HCT116 (cell line): ENCODE measurements at places on chromosomes 12 and 14. TPM values are rescaled to one million over a fixed set of nuclear protein-coding genes. Genes with fewer than 3 reads are reported as not detected.
A peak's percentile ranks its signal among the peaks of the same experiment; 100 is the strongest.

TAS2R7 gene
- not detected for total RNA-seq

FOXM1 gene
- total RNA-seq: 85.1 TPM

GRCh38 chr14:89067293-89067972 is 243.0 kb downstream of the TTC8 start:
- H3K27me3 ChIP-seq: no peaks in the 10 kb centered on the region
- H3K4me3 ChIP-seq: no peak overlapping the region
- DNase-seq: no peak

DNA sequence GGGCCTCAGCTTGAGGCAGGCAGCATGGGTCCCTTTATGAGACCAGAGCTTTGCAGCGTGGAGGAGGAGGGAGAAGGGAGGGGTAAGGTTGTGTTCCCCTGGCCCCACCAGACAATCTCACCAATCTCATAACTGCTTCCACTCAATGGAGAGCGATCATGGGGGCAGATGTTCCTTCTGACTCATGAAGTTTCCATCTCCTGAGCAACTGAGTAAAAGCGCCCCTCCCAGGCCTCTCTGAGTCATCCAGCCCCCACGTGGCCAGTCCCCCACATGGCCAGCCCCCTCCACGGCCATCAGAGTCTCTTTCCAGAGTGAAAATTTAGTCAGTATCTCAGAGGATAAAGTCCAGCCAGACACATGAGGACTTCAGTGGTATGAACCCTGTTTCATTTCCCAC is 39.2 kb upstream of the PLXNC1 start:
- no peak overlapping the region for H3K4me3 ChIP-seq
- no peak overlapping the region for H3K27ac ChIP-seq
- no peaks in the 10 kb centered on the region for H3K36me3 ChIP-seq
- H3K4me1 ChIP-seq: no peaks in the 10 kb centered on the region
- H3K27me3 ChIP-seq: no peaks in the 10 kb centered on the region

- no peak for DNase-seq
- no peaks in the 10 kb centered on the region for H3K4me1 ChIP-seq
- H3K4me3 ChIP-seq: no peak overlapping the region
- no peaks in the 10 kb centered on the region for H3K27me3 ChIP-seq
Measured at GRCh38 chr12:40162033-40162432, 56.2 kb upstream of the SLC2A13 start.

SLCO1B1 gene
- 0.32 TPM for total RNA-seq

LRRK2 gene
- 0.20 TPM for total RNA-seq

GRCh38 chr12:54704202-54704601 is 56.0 kb upstream of the DCD start:
- H3K4me3 ChIP-seq: no peak overlapping the region
- no peaks in the 10 kb centered on the region for H3K36me3 ChIP-seq
- H3K27ac ChIP-seq: no peak overlapping the region
- no peak for DNase-seq

DNA sequence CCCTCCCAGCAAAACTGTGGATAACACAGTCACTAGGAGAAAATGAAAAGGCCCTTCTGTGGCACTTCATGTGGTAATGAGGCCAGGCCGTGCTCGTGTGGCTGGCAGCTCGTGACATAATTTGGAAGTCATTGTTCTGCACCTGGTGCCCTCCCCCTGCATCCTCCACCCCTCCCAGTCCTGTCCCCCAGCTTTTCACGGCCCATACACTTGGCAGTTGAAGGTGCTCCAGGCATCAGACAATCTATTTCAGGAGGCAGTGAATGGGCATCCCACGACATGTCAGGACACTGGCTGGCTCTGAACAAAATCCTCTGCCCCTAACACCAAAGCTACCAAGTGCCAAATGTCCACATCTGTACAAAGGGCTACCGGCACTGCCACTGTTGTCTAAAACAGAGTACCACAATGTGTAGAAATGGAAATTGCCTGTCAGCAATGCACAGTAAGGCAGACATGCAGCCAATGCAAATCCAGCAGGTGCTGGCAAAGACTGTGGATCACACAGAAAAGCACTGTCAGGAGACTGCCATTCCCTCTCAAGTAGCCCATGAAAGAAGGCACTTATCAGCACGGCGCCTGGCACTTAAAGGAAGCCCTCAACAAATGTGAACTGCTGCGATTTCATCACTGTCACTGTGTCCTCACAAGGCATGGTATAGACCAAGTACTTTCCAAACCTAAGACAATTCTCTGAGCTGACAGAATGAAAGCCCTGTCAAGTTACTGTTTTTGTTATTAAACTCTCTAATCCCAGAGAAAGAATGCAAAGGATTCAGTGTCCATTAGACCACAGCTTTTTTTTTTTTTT is 39.1 kb downstream of the CORO1C start:
- H3K4me1 ChIP-seq: peaks cover 42% of the 10 kb centered on the region
- peak overlapping the region; percentile 18; the same call in 1 of the 2 replicates for H3K4me3 ChIP-seq
- no peak overlapping the region for H3K27ac ChIP-seq
- H3K27me3 ChIP-seq: no peaks in the 10 kb centered on the region
- DNase-seq: no peak

DNA sequence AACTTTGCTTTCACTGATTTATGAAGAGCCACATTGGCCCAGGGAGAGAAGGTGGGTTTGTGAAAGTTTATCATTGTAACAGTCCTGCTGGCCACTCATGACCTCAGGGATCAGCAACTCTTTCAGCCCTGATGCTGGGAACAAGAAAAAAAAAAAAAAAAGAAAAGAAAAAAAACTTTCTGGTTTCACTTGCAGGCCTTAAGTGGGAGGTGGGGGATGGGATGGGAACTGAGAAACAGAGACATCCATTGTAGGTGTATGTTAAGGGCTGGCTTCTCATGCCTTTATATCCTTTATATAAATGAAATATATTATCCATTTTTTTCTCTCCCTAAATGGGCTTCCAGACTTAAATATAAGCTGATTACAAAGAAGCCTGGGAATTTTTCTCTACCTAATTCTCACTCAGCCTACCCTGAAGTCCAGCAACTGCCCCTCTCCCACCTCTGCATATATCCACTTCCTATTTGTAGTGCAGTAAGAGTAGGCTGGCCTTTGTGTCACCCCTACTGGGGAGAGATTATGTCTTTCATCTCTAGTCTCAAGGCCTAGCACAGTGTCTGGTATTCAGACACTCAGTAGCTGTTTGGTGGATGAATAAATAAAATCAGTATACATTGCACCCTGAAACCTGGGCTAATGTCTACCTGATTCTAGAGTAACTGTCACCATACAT is 187.1 kb downstream of the KICS2 start:
- H3K36me3 ChIP-seq: no peaks in the 10 kb centered on the region
- no peaks in the 10 kb centered on the region for H3K27me3 ChIP-seq
- no peak overlapping the region for H3K27ac ChIP-seq
- no peaks in the 10 kb centered on the region for H3K4me1 ChIP-seq
- no peak overlapping the region for H3K4me3 ChIP-seq

OR9K2 gene
- not detected for total RNA-seq

DNA sequence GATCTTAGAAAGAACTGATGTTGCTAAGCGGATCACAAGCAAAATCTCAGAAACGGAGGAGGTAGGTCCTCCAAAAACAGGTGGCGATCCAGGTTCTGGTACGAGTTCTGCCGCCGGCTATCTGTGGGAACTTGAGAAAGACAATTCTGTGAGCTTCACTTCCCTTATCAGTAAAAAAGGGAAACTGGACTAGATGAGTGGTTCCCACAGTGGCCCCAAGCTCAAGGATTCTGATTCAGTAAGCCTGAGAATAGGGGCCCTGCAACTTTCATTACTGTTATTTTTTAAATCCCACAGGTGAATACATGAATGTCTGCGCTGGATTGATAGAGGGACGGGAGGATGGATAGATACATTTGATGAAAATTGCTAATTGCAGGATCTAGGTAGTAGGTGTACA is 160.2 kb downstream of the PPM1H start:
- no peaks in the 10 kb centered on the region for H3K27me3 ChIP-seq
- no peaks in the 10 kb centered on the region for H3K36me3 ChIP-seq
- H3K4me3 ChIP-seq: no peak overlapping the region

DNA sequence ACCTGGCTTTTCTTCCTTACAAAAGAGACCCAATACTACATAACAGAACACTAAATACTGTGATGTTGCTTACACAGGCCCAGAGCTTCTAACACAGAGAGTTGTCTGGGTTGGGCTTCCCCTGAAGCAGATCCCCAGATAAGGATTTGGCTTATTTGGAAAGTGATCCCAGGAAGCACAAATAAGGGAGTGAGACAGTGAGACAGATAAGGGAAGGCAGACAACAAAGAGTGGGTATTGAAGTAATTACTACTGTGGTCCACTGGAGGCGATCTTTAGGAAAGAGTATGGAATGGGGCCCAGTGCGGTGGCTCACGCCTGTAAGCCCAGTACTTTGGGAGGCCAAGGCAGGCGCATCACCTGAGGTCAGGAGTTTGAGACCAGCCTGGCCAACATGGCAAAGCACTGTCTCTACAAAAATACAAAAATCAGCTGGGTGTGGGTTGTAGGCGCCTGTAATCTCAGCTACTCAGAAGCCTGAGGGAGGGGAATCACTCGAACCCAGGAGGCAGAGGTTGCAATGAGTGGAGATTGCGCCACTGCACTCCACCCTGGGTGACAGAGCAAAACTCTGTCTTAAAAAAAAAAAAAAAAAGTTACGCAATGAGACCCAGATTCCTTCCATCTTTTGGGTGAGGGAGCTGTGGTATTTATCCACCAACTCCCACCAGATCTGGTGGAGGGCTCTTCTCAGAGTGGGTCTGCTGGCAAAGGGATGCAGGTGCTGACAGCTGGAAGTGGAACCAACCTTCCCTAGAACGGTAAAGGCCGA is 10.2 kb upstream of the C12orf43 start:
- H3K27me3 ChIP-seq: no peaks in the 10 kb centered on the region
- H3K36me3 ChIP-seq: no peaks in the 10 kb centered on the region
- no peak overlapping the region for H3K27ac ChIP-seq
- no peaks in the 10 kb centered on the region for H3K4me1 ChIP-seq

DNA sequence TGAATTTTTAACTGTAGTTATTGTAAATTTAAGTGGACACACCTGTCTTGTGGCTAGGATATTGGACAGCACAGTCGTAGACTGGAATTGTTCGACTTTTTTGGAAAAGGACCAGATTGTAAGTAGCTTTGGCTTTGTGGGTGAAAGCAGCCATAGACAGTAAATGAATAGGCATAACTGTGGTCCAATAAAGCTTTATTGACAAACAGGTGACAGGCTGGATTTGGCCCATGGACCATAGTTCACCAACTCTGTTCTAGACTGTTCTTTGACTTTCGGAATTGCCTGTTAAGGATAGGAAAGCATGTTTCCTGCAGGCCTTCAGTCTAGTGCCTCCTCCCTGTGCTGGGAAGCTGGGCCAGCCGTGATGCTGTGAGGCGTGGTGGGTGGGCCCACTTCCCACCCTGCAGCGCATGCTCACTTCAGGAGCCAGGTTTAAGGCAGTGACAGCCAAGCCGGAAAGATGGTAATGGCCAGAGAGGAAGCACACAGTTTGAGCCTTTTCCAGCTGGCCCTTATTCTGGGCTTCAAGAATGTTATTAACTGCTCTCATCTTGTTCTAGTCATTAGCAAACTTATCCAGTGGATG is 51.8 kb downstream of the PPP2R5C start:
- DNase-seq: no peak
- H3K36me3 ChIP-seq: no peaks in the 10 kb centered on the region
- H3K4me3 ChIP-seq: no peak overlapping the region

GRCh38 chr12:19191563-19191962 is 62.0 kb downstream of the PLEKHA5 start:
- H3K27ac ChIP-seq: no peak overlapping the region
- no peaks in the 10 kb centered on the region for H3K4me1 ChIP-seq
- H3K27me3 ChIP-seq: no peaks in the 10 kb centered on the region
- no peak for DNase-seq

- no peaks in the 10 kb centered on the region for H3K27me3 ChIP-seq
- H3K27ac ChIP-seq: no peak overlapping the region
- no peak overlapping the region for H3K4me3 ChIP-seq
Measured at GRCh38 chr12:26921886-26922285, 15.9 kb downstream of the INTS13 start.

DNA sequence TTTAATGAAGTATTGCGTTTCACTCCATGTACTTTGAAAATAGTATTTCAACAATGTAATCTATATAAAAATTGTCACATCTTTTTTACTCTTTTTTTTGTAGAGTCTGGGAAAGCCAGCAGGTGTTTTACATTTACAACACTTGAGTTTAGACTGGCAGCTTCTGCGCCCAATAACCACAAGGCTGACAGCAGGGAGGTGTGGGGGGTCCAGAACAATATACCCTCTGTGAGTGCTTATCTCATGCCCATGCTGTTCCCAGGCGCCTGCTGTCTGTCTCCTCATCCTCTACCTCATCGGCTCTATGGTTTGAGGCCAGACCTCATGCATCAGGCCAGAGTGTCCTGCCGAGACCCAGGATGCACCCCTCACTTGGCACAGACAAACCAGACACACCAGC is 24.9 kb downstream of the FBRSL1 start:
- H3K27ac ChIP-seq: no peak overlapping the region
- no peaks in the 10 kb centered on the region for H3K27me3 ChIP-seq
- H3K4me3 ChIP-seq: no peak overlapping the region
- no peaks in the 10 kb centered on the region; the same call in 1 of the 2 replicates for H3K36me3 ChIP-seq

- H3K4me1 ChIP-seq: no peaks in the 10 kb centered on the region
- H3K27me3 ChIP-seq: no peaks in the 10 kb centered on the region
- no peak overlapping the region for H3K4me3 ChIP-seq
- H3K36me3 ChIP-seq: peaks cover 33% of the 10 kb centered on the region
Measured at GRCh38 chr14:91185721-91186120, 58.8 kb downstream of the GPR68 start.

- no peaks in the 10 kb centered on the region for H3K36me3 ChIP-seq
- H3K27ac ChIP-seq: no peak overlapping the region
- no peaks in the 10 kb centered on the region for H3K27me3 ChIP-seq
- 0 out of 2 replicates have a peak overlapping the region, but pooled peaks have one; percentile 7 for H3K4me3 ChIP-seq
Measured at GRCh38 chr12:49088150-49088931, 6.3 kb downstream of the DHH start.

DNA sequence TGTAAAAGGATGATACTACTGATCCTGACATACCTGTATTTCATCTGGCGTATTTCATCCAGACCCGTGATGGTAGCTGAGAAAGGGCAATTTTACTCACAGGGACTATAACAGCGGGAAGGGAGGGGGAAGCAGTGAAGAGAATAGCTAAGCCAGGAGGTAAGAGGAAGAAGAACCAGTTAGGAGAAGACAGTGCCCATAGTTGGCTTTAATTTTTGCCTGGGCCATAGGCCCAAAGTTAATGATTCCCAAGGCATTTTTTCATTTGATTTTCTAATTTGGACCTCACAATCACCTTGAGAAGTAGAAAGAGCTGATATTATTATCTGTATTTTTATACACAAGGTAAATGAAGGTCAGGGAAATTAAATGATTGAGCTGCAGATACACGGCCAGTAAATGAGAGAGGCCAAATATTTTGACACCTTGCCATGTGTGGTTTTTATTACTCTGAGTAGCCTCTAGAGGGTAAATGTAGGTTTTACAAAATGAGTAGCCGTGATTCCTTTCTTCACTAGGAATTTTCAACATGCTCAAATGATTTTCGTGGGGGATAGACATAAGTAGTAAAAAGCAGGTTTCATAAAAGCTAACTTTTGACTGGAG is 382.2 kb downstream of the FUT8 start:
- H3K27ac ChIP-seq: no peak overlapping the region
- DNase-seq: no peak
- H3K4me1 ChIP-seq: no peaks in the 10 kb centered on the region

TAS2R30 gene
- total RNA-seq: 1.5 TPM

NFATC4 gene
- 7.6 TPM for total RNA-seq

GRCh38 chr14:89775151-89775550 is 179.4 kb downstream of the EFCAB11 start:
- no peaks in the 10 kb centered on the region for H3K36me3 ChIP-seq
- peaks cover 6% of the 10 kb centered on the region; the same call in 1 of the 2 replicates for H3K4me1 ChIP-seq
- no peak overlapping the region for H3K4me3 ChIP-seq
- H3K27me3 ChIP-seq: peaks cover 9% of the 10 kb centered on the region; the same call in 1 of the 2 replicates
- H3K27ac ChIP-seq: no peak overlapping the region
- no peak for DNase-seq
